LHCN-M2 (cell line): ENCODE measurements at places on chromosomes 16 and 17.

GRCh38 chr17:2274414-2274813 is 29.2 kb downstream of the SMG6 start:
- DNase-seq = no peak

DNA sequence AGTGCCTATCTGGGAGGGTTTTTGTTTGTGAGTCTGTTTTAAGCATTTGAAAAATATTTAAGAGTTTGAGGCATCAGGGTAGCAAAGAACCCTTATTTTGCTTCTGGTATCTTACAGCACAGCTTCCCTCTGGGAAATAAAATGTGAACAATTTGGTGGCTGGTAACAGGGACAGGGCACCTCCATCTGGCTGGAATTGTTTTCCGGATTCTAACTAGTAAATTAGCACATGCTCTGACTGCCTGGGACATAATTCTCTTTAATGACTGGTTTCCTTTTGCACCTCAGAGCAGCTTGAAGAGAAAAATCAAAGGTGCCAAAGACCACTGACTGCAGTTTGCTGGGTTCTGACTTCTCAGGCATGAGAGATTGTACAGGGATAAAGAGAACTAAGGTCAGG is 469.1 kb downstream of the GRIN2A start:
- no peak for DNase-seq

GRCh38 chr17:41434005-41434404 is 6.8 kb downstream of the KRT38 start:
- no peak for DNase-seq

- no peak for DNase-seq
Observed at GRCh38 chr16:53061701-53062159, 6.9 kb downstream of the CHD9 start.
